Activated CD4-positive, CD25-positive, alpha-beta regulatory T cell (primary cell): ENCODE measurements at places on chromosomes 5 and 9.
A peak's percentile ranks its signal among the peaks of the same experiment; 100 is the strongest.

GRCh38 chr5:133295520-133295919 lies 243.7 kb downstream of the HSPA4 start:
- DNase-seq = no peak

GRCh38 chr9:14533867-14534640 lies 159.2 kb downstream of the ZDHHC21 start:
- DNase-seq = no peak

GRCh38 chr5:157827423-157827822 lies 31.5 kb downstream of the CLINT1 start:
- DNase-seq = no peak

DNA sequence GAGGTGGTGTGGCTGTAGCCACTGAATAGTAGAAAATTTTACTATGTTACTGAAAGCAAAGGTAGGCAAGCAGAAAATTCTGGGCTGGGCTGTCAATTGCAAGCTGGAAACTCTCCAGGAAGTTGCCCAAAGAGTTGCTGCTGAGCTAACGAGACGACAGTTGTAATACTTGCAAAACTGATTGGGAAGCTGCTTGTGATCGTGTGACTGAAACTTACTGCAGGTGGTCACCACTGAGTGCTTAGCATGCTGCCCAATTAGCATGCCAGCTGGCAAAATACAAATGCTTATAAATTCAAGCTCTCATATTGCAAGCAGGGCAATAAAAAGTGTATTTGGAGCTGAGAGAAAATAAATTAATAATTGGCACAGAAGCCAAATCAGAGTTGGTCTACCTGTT lies 758.5 kb upstream of the EDIL3 start:
- no peak for DNase-seq

GRCh38 chr5:58680503-58680902 lies 97.6 kb downstream of the RAB3C start:
- no peak for DNase-seq

- DNase-seq = no peak
These were observed 1.4 kb downstream of the CMYA5 start for GRCh38 chr5:79691007-79691406.

DNA sequence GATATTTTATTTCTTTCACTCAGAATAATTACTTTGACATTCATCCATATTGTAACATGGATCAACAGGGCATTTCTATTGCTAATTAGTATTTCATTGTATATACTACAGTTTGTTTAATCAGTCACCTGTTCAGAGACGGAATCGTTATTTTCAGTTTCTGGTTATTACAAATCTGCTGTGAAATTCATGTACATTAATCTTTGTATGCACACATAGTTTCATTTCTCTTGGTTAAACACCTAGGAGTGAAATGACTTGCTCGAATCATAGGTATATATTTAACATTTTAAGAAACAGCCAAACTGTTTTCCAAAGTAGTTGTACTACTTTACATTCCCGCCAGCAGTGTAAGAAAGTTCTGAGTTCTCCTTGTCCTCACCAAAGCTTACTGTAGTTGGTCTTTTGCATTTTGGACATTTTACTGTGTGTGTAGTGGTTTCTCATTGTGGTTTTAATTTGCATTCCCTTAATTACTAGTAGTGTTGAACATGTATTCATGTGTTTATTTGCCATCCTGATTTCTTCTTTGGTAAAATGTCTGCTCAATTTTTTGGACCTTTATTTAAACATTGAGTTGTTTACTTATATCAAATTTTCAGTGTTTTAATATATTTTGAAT lies 198.2 kb downstream of the SAXO1 start:
- DNase-seq = no peak

DNA sequence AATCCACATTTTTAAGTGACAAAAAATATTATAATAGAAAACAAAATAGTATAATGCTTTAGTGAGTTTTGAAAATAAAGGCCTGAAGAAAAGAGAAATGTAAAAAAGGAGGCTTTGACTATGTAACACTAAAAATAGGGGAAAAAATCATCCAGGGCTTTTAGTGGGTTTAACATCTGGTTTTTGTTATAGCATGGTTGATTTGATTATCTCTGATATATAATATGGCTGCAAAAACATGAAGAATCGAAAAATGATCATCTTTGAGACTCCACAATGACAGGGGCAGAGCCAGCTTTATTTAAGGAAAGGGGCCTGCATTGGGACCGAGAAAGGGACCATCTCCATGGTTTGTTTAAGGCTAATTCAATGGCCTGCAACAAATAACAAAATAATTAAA lies 393.8 kb downstream of the PLK2 start:
- no peak for DNase-seq

- no peak for DNase-seq
These were observed 215.5 kb downstream of the PDZD2 start for GRCh38 chr5:31854181-31855133.

GRCh38 chr9:120724757-120725400 lies 10.6 kb upstream of the MEGF9 start:
- no peak for DNase-seq

DNA sequence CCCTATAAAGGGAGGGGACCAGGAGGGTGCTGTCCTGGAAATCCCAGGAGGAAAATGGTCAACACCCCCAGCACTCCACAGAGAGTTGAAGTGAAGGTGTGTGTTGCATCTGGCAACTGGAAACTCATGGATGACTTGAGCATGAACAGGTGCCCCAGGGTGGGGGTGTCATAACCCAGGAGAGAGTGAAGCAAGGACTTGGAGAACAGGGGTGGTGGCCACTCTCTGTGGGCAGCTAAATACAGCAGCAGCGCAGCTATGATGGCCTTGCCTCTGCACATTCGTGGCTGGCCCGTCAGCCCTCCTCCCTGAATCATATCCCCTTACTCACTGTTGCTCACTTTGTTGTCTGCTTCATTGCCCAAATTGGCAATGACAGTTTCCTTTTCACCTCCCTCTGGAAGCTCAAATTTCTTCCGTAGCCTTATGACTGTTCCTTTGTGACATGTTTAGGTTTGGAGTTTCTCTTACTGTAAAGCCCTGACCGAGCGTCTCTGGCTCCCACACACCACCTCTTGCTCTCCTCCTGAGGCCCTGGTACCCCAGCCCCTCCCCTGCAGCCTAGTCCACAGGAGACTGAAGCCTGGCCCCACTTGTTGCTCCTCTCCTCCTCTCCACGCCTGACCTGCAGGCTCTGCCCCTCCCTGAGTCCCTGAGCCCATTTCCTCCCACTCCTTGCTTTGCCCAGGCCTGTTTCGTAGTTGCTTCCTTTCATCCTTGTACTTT lies 185.8 kb downstream of the CD180 start:
- DNase-seq = no peak

DNA sequence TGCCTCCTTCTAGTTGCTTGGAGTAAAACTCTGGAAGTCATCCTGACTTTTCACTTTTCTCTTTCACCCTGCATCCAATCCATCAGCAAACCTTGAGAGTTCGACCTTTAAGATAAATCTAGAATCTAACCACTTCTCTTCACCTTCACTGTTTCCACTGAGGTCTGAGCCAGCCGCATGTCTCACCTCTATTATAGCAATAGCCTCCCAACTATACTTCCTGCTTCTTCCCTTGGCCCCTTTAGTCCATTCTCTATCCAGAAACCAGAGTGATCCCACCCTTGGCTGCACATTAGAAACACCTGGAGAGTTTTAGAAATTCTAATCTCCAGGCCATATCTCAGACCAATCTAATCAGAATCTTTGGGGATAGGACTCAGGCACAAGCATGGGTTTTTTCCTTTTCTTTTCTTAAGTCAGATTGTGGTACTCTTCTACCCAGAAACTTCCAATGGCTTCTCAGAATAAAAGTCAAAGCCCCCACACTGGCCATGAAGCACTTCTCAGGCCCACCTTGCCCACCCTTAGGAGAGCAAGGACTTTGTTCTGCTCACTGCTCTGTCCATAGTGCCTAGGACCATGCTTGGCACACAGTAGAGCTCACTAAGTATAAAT lies 33.1 kb downstream of the MFAP3 start:
- no peak for DNase-seq

- no peak for DNase-seq
These were observed 244.8 kb upstream of the DMRT1 start for GRCh38 chr9:596703-597102.

DNA sequence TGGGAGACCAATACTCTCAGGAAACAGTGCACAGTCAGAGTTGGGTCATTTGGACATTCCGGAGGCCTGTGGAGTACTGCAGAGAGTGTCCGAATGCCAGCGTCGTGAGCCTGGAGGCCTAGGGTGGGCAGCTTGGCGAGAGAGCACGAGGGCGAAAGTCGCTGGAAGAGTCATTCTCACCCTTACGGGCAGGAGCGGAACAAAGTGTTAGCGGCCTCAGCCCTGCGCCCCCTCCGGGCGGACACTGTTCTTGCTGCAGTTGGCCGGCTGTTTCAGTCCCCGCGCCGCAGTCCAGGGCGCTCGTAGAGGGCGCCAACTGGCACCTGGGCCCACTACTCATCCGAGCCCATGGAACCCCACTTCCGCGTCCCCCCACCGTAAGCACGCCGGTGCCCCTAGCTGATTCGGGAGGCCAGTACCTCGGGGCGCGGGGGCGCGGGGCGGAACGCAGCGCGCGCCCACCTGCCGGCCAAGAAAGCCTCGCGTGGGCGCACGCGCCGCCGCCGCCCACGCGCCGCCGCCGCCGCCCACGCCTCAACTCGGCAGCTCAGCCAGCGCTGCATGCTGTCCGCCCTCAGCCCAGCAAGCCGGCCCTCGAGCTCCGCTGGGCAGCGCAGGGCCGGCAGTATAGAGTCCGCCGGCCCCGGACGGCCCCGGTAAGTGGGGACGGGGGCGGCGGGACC lies 99.7 kb upstream of the CCL21 start:
- DNase-seq = no peak

GRCh38 chr9:133374612-133375115 lies 1.2 kb downstream of the SURF4 start:
- no peak for DNase-seq

- no peak for DNase-seq
These were observed 30.2 kb downstream of the PTPN3 start for GRCh38 chr9:109467936-109468335.

DNA sequence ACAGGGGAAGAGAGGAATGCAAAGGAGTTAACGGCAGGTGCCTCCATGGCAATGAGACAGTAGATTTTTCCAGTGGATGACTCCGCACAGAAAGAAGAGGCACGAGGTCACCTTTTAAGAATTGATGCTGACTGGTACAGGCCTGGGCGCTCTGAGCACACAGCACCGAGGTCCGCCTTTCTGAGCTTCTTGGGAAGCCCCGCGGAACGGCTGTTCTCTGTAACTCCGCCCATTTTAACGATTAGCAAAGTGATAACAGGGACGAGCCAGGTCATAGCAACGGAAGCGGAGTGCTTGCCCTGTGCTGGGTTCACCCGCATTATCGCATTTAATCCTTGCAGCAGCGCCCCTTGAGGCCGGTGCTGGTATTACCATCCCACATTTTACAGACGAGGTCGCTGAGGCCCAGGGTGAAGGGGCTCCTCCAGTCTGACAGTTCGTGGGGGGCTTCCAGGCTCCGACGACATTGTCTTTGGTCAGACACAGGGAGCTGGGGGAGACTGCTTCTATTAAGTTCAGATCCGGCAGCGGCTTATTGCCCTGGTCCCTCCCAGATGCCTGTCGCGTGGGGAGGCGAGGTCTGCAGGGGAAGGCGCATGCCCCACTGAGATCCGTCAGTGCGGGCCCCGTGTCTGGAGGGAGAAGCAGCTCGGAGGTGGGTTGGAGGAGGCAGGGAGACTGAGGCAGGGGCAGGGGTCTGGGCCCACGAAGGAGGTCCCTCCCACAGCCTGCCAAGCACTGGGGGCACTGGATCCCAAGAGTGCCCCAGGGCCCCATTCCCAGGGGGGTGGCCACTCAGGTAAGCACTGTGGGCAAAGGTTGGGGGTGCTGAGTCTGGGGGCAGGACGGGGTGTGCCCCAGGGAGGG lies 22.3 kb upstream of the HMCN2 start:
- DNase-seq = peak; percentile 82

DNA sequence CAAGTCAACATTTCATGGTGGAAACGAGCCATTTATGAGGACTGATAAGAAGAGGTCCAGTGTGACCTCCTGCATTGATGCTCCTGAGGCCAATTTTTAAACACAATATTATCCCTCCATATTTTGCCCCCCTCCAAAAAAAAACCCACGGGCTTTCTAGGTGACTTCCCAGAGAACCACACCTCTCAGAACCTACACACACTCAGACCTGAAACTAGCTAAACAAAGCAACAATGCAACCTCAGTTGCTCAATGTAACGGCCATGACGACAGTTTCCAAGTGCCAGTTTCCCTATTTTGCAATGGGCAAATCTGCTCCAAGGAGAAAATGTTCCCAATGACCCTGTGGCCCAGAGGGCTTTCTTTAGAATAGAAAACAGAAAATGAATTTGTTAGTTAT lies 3.5 kb downstream of the NRG2 start:
- DNase-seq = no peak
